ENCODE measurements at places on chromosomes 1 and 21.

DNA sequence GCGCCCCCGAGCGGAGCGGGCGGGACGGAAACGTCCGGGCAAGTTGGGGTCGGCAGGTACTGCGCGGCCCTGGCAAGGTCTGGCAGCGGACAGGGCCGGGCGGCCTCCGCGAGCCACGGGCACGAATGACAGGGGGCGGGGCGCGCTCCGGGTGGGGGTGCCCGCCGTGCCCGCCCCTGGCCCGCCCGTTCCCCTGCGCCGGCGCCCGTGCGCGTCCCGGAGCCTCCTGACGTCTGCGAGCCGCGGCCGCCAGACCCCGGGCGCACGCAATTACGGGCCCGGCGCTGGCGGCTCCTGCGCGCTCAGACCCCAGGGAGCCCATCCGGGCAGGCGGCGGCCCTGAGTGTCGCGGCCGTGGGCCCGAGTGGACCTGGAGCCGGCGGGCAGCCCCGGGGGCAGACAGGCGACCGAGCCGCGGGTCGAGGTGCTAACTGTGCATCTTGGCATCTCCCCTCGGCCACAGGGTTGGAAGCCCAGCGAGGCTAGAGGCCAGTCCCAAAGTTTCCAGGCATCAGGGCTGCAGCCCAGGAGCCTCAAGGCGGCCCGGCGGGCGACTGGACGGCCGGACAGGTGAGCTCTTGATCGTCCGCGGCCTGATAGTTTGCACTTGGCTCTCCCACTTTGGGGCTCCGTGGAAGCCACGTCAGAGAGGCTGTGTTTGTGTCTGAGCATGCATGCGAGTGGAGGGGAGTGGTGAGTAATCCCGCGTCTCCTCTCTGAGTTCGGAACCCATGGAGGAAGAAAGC is 918 bp downstream of the MIB2 start:
- DNase-seq: no peak

- no peak for DNase-seq
These were observed 25.9 kb downstream of the COL16A1 start for GRCh38 chr1:31677949-31678348.

GRCh38 chr21:28418726-28419514 is 573.8 kb downstream of the LTN1 start:
- DNase-seq: no peak

DNA sequence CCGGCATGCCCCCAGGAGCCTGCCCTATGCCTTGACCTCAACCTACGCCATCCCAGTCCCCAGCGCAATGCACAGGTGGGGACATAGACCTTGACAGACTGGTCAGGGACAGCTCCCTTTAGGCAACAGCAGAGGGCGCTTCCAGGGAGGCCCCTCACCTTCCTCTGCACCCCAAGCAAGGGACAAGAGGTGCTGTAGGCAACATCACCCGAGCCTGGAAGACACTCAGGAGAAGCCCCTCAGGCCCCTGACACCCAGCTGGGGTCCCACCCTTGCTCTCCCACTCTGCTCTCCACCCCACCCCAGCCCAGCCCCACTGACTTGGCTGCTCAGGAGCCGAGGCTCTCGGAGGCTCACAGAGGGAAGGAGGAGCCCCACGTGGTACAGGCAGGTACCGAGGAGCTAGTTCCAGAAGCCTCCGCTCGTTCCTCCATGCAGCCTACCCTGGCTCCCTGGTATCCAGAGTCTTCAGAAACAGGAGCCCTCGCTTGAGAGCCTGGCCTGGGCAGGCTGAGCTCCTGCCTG is 2.4 kb upstream of the WNT3A start:
- DNase-seq: no peak

DNA sequence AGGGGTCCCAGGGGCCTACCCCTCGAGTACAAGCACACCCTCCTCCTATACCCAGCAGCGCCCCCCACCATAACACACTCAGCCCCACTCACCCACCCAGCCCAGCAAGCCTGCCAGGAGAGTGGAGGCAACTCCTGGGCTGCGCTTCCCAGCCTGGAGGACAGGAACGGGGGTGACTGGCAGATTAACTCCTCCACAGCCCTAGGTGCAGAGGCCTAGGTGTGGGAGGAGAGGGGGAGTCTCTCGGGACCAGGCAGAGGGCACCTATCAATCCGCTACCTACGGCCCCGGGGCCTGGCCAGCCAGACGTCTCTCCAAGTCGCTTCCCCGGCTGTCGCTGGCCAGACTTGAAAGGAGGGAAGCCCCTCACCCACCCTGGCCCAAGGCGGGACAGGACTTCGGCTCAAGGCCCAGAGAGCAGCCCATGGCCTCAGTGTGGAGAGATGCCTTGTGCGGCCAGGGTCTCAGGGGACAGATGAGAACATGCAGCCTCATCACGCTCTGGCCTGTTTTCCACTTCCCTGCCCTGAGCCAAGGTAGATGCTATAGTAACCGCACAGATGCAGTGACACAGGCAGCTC is 24.9 kb downstream of the MATN1 start:
- DNase-seq: no peak

DNA sequence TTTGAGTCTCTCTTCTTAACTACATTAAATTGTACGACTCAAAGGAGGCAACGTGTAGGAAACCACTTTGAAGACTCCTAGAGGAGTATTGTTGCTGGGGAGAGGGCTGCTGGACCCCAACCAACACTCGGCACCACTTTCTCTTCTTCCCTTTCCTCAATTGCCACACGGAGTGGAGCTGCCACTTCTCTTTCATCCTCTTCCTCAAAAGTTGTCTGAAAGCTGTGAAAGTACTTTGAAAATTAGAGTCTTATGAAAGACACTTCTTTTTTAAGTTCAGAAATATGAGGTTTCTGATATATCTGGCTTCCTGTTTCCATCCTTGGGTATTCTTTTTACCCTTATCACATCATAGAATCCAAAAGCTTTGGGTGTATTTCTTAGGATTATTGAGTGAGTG is 59.5 kb downstream of the MRPS6 start:
- no peak for DNase-seq

GRCh38 chr1:78339490-78339889 is 151.3 kb upstream of the PTGFR start:
- DNase-seq: no peak

- DNase-seq: no peak
These were observed 88.3 kb downstream of the URB2 start for GRCh38 chr1:229714306-229714705.

DNA sequence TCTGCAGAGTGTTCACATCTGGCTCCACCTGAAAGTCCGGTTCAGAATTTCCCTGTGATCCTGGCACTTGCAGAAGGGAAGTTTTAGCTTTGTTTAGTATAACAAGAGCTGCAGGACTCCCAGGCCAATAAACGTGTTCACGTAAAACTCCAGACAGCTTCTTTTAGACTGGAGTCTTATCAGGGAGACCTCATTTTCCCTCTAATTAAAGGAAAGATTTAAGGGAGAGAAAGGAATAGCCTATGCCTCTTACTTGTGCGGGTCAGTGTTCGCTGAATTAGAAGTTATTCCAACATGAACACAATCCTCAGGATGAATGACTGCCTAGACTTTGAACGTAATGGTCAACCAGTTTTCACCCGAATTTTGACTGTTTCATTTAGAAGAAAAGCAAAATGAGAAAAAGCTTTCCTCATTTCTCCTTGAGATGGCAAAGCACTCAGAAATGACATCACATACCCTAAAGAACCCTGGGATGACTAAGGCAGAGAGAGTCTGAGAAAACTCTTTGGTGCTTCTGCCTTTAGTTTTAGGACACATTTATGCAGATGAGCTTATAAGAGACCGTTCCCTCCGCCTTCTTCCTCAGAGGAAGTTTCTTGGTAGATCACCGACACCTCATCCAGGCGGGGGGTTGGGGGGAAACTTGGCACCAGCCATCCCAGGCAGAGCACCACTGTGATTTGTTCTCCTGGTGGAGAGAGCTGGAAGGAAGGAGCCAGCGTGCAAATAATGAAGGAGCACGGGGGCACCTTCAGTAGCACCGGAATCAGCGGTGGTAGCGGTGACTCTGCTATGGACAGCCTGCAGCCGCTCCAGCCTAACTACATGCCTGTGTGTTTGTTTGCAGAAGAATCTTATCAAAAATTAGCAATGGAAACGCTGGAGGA is 202.1 kb upstream of the SGIP1 start:
- DNase-seq: no peak

DNA sequence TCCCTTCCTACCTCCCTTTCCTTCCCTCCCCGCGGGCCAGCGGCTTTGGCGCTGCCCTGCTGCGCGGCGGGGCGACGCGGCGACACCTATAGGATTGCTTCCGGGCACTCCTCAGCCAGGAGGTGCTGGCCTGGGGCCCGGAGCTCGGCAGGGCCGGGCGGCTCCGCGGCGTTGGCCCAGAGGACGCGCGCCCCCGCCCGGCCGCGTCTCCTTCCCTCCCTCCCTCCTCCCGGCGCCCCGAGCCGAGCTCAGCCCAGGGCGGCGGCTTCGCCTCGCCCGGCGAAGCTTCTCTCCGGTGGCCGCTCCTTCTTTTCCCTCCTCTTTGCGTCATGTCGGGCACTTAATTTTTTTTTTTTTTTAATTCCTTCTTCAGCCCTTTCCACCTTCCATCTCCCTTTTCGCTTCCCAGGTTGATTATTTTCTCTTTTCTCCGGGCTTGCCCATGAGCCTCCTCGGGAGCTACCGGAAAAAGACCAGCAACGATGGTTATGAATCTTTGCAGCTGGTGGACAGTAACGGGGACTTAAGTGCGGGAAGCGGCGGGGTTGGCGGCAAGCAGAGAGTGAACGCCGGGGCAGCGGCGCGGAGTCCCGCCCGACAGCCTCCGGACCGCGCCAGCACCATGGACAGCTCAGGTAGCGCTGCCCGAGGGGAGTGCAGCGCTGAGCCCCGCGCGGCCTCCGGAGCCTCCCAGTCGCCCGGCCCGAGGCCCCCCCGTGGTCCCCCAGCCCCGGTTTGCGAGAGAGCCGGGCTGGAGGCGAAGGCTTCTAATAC is at the start of gene DNAJC6:
TSS of gene DNAJC6 (plus strand) at position 240 of the 774 bp plus-strand sequence. CDS start at position 443, 203 bp downstream.
- DNase-seq: peak; percentile 41

DNA sequence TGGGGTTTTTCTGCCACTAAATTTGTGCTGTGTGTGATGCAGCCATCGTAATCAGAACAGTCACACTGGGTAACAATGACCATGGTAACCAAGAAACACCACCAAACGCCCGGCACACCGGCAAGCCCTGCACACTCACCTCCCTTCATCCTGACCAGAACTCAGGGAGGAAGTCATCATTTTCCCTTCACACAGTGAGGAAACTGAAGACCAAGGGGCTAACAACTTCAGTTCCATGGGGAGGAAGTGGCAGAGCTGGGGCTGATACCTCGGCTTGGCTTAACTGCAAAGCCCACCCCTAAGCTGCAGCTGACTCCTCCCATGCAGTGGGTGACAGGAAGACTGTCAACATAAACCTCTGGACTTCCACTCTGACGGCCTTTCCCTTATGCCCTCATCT is 69.3 kb upstream of the BCAR3 start:
- no peak for DNase-seq

GRCh38 chr1:10962483-10962882 is 50.0 kb upstream of the TARDBP start:
- DNase-seq: no peak

DNA sequence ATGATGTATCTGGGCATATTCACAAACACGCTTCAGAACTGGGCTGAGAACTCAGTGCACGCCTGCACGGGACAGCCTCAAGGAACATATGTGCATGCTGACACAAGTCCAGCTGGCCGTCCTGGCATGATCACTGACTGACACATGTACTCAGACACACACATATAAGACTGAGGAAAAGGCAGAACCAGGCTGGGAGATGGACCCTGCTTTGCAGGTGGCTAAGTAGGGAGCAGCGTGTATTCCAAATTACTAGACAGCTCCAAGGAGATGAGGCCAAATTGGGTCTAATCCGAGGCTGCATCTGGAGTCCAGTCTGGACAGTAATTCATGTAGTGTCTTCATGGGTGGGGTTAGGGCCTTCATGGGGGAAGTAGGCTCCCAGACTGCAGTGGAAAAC is 41.4 kb upstream of the GJB5 start:
- DNase-seq: no peak

GRCh38 chr1:175792136-175792535 is 48.7 kb upstream of the TNR start:
- DNase-seq: no peak

DNA sequence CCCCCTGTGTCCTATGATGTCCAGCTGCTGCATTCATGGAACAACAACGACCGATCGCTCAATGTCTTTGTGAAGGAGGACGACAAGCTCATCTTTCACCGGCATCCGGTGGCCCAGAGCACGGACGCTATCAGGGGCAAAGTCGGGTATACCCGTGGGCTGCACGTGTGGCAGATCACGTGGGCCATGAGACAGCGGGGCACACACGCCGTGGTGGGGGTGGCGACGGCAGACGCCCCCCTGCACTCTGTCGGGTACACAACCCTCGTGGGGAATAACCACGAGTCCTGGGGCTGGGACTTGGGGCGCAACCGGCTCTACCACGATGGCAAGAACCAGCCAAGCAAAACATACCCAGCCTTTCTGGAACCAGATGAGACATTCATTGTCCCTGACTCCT is 63.3 kb downstream of the SPSB1 start:
- DNase-seq: no peak

Data from stimulated activated CD4-positive, alpha-beta T cell treated with anti-CD3 and anti-CD28 coated beads, TNF-alpha, amount 100 ng/mL, for 24 hours (primary cell).